ENCODE measurements at places on chromosomes 11 and 22. TPM values are rescaled to one million over a fixed set of nuclear protein-coding genes. Genes with fewer than 3 reads are reported as not detected.

DNA sequence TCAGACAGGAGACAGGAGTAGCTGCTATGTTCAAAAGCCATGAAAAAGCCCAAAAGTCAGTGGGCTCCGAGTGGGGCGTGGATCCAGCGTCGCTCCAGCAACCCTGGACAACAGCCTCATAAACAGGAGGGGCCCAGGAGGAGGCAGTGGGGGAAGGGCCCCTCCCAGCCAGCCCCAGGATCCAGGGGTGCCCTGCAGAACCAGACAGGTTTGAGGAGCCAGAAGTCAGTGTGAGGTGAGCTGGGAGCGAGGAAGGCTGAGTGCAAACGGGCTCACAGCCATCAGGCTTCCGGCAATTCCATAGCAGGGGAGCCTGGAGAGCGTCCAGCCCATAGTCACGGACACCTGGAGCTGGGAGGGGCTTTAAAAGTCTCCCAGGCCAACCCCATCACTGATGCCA, 217.7 kb downstream of the MN1 start:
- no peak overlapping the region for H3K27ac ChIP-seq
- H3K4me1 ChIP-seq: no peaks in the 10 kb centered on the region
- no peak overlapping the region for H3K4me3 ChIP-seq
- H3K27me3 ChIP-seq: no peaks in the 10 kb centered on the region
- DNase-seq: no peak

Gene MAJIN
- not detected for total RNA-seq

GRCh38 chr11:117180020-117180419, 1.5 kb downstream of the SIDT2 start:
- peak overlapping the region; percentile 91 for H3K27ac ChIP-seq
- H3K27me3 ChIP-seq: no peaks in the 10 kb centered on the region
- H3K4me1 ChIP-seq: peaks cover 39% of the 10 kb centered on the region
- H3K4me3 ChIP-seq: peak overlapping the region; percentile 73
- no peak for DNase-seq

- no peak for DNase-seq
- H3K4me1 ChIP-seq: no peaks in the 10 kb centered on the region
- H3K4me3 ChIP-seq: no peak overlapping the region
Measured at GRCh38 chr11:256952-257737, 20.4 kb downstream of the PSMD13 start.

GRCh38 chr11:47411884-47412746, 3.7 kb downstream of the SLC39A13 start:
- no peak for DNase-seq
- H3K4me1 ChIP-seq: peaks cover 17% of the 10 kb centered on the region

DNA sequence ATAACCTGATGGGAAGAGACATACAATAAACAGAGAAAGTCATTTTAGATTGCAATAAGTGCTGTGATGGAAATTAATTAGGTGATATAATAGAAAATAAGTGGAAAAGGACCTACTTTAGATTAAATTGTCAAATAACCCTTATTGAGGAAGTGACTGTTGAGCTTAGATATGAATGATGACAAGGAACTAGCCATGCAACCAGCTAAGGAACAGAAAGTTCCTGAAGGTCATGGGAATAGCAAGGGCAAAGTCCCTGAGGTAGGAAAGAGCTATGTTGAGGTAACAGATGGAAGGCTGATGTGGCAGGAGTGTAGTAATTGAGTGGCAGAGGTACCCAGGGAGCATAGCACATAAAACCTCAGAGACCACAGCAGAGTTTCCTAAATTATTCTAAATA, 135.2 kb downstream of the WNT11 start:
- no peak overlapping the region for H3K27ac ChIP-seq
- peaks cover 47% of the 10 kb centered on the region for H3K4me1 ChIP-seq
- DNase-seq: no peak
- no peaks in the 10 kb centered on the region for H3K27me3 ChIP-seq
- H3K36me3 ChIP-seq: no peaks in the 10 kb centered on the region

Gene NUCB2
- total RNA-seq: 125 TPM

DNA sequence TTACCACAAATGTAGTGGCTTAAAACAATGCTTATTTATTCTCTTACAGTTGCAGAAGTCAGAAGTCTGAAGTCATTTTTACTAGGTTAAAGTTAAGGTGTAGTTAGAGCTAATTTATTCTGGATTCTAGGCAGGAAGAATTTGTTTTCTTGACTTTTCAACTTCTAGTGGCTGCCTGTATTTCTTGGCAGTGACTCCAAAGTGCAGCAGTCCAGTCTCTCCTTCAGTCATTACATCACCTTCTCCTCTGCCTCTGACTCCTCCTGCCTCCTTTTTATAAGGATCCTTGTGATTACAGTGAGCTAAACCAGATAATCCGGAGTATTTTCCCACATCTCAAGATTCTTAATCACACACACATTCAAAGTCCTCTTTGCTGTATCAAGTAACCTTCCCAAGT, 581.4 kb downstream of the KCNA4 start:
- H3K4me3 ChIP-seq: no peak overlapping the region
- H3K27me3 ChIP-seq: no peaks in the 10 kb centered on the region
- DNase-seq: no peak
- no peaks in the 10 kb centered on the region for H3K4me1 ChIP-seq

Gene PDGFB
- 28.2 TPM for total RNA-seq
